Suppressor macrophage treated with lipopolysaccharide for 4 hours (primary cell): ENCODE measurements at places on chromosomes 1 and 21.

DNA sequence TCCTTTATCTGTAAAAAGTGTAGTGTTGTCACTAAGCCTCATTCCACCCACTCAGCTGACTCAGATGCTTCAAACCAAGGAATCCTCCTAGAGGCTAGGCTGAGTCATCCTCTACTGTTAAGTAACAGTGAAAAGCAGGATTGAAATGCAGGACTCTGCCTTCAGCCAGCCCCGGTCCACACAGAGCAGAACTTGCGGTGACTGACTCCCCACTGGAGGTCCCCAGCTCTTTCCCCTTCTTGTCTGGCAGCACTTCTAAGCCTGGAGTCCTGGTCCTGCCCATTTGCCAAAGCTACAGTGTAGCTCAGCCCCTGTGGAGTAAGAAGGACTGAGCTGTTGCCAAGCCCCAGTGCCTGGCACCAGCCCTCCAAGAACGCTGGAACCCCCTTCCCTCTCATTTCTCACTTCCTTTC is 1.7 kb downstream of the RAB7B start:
- DNase-seq = peak; percentile 98

- no peak for DNase-seq
These were observed 163.3 kb upstream of the ADAMTS5 start for GRCh38 chr21:27130154-27130553.

DNA sequence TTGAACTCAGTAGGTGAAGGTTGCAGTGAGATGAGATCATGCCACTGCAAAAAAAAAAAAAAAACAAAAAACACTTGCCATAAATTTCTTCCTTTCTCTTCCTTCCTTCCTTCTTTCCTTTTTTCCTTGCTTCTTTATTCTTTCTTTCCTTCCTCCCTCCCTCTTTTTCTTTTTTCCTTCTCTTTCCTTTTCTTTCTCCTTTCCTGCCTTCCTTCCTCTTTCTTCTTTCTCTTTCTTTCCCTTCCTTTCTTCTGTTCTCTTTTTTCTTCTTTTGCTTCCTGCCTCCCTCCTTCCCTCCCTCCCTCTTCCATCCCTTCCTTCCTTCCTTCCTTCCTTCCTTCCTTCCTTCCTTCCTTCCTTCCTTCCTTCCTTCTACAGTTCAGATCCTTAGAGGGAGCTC is 71.2 kb downstream of the LYPLAL1 start:
- no peak for DNase-seq

GRCh38 chr1:22418312-22418711 is 33.3 kb upstream of the ZBTB40 start:
- no peak for DNase-seq

- DNase-seq = no peak
These were observed 35.9 kb upstream of the TMEM52 start for GRCh38 chr1:1954831-1955441.
